Left lung (tissue), 14 donors: ENCODE measurements at places on chromosomes 5 and 9. TPM values are rescaled to one million over a fixed set of nuclear protein-coding genes. Genes with fewer than 3 reads are reported as not detected.

GRCh38 chr9:19231904-19232822 lies 1.7 kb downstream of the DENND4C start:
- no peak for DNase-seq

GRCh38 chr5:73228052-73228451 lies 55.1 kb downstream of the TMEM174 start:
- no peak for DNase-seq

DNA sequence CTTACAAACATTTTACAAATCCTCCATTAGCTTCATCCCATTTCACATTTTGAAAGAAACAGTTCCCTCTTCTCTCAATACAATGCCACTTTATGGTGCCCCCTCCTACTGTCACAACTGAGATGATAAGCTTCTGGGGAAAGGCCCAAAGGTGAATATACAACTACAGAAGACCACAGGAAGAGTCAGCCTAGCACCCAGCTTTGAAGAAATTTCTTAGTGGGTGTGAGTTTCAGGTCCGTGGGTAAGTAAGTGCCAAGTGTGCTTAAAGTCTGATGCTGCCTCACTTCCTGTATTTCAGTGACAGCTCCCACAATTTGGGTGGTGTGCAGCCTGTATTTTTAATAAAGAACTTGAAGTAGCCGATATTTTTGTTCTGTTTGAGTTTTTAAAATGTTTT lies 68.1 kb downstream of the ARHGEF28 start:
- no peak for DNase-seq

CBY3 gene
- 0.72 TPM for polyA plus RNA-seq

PAEP gene
- 4.2 TPM for polyA plus RNA-seq
